ENCODE measurements at places on chromosomes 13 and 19. TPM values are rescaled to one million over a fixed set of nuclear protein-coding genes. Genes with fewer than 3 reads are reported as not detected.

The KLF1 gene
- total RNA-seq = 0.20 TPM

The PRODH2 gene
- not detected for total RNA-seq

- no peak overlapping the region for H3K4me3 ChIP-seq
- peaks cover 16% of the 10 kb centered on the region for H3K27me3 ChIP-seq
These were observed 1.7 kb upstream of the PTGER1 start for GRCh38 chr19:14476673-14477401.

- no peaks in the 10 kb centered on the region for H3K27me3 ChIP-seq
- no peak overlapping the region for H3K4me3 ChIP-seq
- peaks cover 19% of the 10 kb centered on the region for H3K4me1 ChIP-seq
These were observed 55.5 kb upstream of the KATNAL1 start for GRCh38 chr13:30362869-30363268.

DNA sequence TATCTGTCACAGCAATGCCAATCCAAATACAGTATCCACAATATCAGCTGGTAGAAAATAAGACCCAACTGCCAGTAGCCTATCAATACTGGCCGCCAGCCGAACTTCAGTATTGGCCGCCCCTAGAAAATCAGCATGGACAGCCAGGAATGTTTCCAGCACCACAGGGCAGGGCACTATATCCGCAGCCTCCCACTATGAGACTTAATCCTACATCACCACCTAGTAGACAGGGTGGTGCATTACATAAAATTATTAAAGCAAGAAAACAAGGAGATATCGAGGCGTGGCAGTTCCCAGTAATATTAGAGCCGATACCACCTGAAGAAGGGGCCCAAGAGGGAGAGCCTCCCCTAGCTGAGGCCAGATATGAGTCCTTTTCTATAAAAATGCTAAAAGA lies 111.3 kb downstream of the ZNF486 start:
- no peak overlapping the region for H3K4me3 ChIP-seq
- DNase-seq = no peak
- no peaks in the 10 kb centered on the region for H3K36me3 ChIP-seq
- H3K27me3 ChIP-seq = no peaks in the 10 kb centered on the region
- H3K27ac ChIP-seq = no peak overlapping the region

Measured in activated CD4-positive, alpha-beta T cell treated with anti-CD3 and anti-CD28 coated beads, Interleukin-2, amount 10 ng/mL, durations not matched to agents 7 days and 5 days (primary cell).